Activated gamma-delta T cell treated with Interleukin-2 at 50 U/mL for 16 hours (primary cell): ENCODE measurements at places on chromosomes 5 and 9.

DNA sequence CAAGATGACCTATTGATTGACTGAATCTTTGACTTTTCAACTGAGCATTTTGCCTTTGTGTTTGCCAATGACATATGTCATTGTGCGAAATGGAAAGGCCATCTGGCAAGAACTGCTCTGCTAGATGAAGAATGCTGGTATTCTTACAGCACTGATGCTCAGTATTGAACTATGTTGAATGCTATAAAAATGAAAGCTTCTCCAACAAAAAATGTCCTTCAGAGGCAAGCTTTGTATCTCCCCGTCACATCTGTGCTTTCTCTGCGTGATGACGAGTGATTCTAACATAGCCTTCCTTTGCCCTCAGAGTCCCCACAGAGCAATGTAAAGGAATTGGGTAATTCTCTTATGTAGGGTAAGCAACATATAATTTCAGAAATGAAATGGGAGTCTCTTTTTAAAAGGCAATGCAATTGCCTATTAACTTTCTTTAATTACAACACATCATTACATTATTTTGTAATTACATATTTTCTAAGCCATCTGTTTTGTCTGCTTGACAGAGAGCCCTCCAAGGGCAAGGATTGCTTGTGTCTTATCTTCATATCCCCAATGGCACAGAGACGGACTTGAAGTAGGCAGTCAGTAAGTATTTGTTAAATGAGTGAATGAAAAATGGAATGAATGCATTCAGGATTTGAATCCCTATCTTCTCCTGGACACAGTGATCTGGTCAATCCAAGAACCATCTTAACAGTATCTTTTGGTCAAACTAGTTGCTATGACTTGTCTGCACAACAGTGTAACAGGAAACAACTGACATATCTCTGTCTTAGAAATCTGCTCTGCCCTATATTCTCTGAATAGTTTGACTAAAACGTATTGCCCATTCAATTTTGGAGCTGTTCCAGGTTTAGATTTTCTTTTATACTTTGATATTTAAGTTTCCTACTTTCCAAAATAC lies 46.1 kb downstream of the ENC1 start:
- DNase-seq, result no peak

- DNase-seq, result no peak
Measured at GRCh38 chr5:127210042-127210441, 80.6 kb upstream of the MEGF10 start.

GRCh38 chr5:104904561-104904960 lies 1342.0 kb upstream of the NUDT12 start:
- no peak for DNase-seq

GRCh38 chr5:125034331-125034730 lies 287.9 kb upstream of the ZNF608 start:
- no peak for DNase-seq

DNA sequence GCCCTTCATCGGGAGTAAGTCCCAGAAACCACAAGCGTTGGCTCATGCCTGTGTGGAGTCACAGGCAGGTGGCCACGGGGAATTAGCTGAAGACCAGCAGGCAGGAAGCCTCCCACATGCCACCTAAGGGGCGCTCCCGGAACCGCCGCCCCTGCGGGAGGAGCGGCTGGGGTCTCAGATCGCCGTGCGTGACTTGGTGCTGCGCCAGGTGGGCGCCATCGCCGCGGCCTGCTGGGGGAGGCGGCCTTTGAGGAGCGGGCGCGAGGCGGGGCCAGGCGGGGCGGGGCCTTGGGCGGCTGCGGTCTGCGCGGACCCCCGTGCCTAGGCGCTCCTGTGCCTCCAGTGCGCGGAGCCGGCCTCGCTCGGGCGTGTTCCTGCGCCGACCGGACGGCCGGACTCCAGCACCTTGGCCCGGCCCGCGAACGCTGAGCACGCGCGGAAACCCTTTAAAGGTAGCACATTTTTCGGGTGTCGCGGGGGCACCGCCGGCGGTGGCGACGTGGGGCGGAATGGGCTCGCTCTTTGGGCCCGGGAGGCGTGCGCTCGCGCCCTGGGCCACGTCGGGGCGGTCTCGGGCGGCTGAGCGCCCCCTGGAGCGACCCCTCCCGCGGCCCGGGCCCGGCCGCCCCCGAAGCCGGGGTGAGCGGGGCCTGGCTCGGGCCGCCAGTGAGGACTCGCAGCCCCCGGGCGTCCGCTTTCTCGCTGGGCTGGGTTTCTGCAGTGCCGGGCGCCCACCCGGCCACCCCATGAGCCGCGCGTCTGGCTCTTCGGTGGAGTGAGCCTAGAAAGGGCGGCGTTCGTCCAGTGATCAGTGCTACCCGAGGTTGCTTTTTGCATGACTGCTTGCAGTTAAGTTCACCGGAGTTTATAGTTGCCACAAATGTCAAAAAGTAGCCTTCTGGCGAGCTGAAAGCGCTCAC lies 24.5 kb downstream of the LECT2 start:
- no peak for DNase-seq
